ENCODE measurements at places on chromosomes 2 and 18. TPM values are rescaled to one million over a fixed set of nuclear protein-coding genes. Genes with fewer than 3 reads are reported as not detected.
A peak's percentile ranks its signal among the peaks of the same experiment; 100 is the strongest.

- DNase-seq, result no peak
Observed at GRCh38 chr2:200741468-200742202, 70.1 kb upstream of the BZW1 start.

GRCh38 chr2:177998006-177998405 lies 74.6 kb downstream of the PDE11A start:
- no peak for DNase-seq

- no peak for DNase-seq
Observed at GRCh38 chr2:40373111-40373510, 78.8 kb downstream of the SLC8A1 start.

- DNase-seq, result peak; percentile 26
Observed at GRCh38 chr18:50232419-50232818, 33.9 kb downstream of the CFAP53 start.

- no peak for DNase-seq
Observed at GRCh38 chr2:196750977-196751631, 48.4 kb downstream of the GTF3C3 start.

GRCh38 chr2:70115646-70116442 lies 28.6 kb downstream of the PCBP1 start:
- no peak for DNase-seq

GRCh38 chr2:45844796-45845457 lies 193.5 kb downstream of the PRKCE start:
- no peak for DNase-seq

DNA sequence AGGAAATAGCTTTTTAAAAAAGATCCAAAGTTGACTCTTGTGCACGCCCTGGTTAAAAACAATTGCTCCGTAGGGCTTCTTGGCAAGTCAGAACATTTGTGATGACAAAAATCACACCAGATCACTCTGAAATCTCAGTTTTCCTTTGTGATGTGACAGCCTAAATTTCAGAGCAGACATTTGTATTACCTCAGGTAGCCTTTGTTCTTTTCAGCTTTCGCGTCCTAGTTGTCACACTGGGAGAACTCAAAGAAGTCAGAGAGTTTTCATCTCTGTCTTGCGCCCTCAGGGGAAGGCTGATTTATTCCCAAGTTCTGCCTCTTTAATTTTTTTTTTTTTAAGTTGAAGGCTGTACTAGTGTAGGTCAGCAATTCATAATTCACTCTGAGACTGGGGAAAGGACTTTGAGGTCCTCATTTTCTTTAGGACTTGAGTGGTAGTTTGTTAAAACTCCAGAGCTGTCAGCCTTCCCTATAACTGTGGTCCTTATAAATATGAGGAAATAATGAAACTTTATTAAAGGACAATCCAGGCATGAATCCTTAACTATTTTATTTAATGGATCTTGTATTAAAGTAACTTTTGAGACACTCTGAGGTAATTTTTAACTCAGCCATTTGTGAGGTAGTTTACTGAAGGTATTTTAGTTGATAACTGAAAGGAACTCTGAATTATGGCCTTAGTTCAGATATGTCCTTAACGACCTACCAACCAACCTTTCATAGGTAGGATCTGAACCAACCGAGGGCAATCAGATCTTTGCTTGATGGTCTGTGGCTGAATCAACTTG lies 525.1 kb upstream of the FAM98A start:
- DNase-seq, result no peak

DNA sequence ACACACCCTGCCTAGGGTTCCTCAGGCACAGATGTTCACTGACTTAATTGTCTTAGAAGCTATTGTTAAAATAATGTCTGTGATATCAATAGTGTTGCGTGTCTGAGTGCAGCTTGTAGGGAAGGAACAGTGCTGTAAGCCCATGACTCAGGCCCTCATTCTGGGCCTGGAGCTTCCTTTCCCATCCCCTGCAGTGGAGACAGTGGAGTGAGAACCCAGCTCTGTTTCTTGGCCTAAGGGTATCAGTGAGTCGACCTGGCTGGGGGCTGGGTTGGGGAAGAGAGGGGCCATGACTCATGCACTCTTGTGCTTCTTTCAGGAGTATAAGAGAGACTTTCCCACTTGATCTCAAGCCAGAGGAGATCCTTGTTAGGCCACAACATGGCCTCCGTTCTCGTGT lies 106.8 kb downstream of the HRH4 start:
- peak; percentile 90 for DNase-seq

DNA sequence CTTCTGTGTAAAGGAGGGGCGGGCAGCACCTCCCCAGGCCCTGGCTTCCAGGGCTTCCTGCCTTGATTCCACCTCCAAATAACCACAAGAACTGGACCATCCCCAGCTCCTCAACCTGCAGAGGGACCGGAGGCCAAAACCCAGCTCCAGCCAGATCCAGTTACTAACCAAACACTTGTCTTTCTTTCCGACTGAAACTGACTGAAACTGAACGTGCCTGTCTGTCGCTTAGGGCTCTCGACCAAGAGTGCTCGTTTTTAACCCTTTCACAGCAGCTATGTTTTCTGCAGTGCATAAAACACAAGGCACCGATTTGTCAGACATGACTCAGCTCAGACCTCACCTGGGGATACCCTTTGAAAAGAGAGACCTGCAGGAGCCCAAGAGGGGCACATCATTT lies 249.9 kb upstream of the SIX2 start:
- peak; percentile 75 for DNase-seq

The SPP2 gene
- total RNA-seq, result not detected

The CFAP53 gene
- total RNA-seq, result not detected

The IL1F10 gene
- total RNA-seq, result not detected

The ASXL3 gene
- 0.66 TPM for total RNA-seq

The SLC11A1 gene
- 38.1 TPM for total RNA-seq

The RGPD8 gene
- 15.8 TPM for total RNA-seq

The SLC4A5 gene
- total RNA-seq, result 1.8 TPM
